ENCODE measurements at places on chromosomes 7 and 10. TPM values are rescaled to one million over a fixed set of nuclear protein-coding genes. Genes with fewer than 3 reads are reported as not detected.

GRCh38 chr10:7405637-7406036 is 5.2 kb downstream of the SFMBT2 start:
- no peak for DNase-seq

- no peak for DNase-seq
Observed at GRCh38 chr7:105980645-105981396, 17.8 kb downstream of the CDHR3 start.

Gene APBB1IP
- total RNA-seq: 5.8 TPM

GRCh38 chr7:96831446-96831845 is 121.8 kb upstream of the SEM1 start:
- no peak for DNase-seq

GRCh38 chr7:12979181-12979580 is 291.7 kb downstream of the ARL4A start:
- no peak for DNase-seq

- DNase-seq: no peak
Observed at GRCh38 chr7:151134743-151135524, 32.6 kb downstream of the GBX1 start.

Gene BMPER
- 2.8 TPM for total RNA-seq

Gene ADCK2
- 31.1 TPM for total RNA-seq

- DNase-seq: no peak
Observed at GRCh38 chr7:21617916-21618390, 75.1 kb downstream of the DNAH11 start.

DNA sequence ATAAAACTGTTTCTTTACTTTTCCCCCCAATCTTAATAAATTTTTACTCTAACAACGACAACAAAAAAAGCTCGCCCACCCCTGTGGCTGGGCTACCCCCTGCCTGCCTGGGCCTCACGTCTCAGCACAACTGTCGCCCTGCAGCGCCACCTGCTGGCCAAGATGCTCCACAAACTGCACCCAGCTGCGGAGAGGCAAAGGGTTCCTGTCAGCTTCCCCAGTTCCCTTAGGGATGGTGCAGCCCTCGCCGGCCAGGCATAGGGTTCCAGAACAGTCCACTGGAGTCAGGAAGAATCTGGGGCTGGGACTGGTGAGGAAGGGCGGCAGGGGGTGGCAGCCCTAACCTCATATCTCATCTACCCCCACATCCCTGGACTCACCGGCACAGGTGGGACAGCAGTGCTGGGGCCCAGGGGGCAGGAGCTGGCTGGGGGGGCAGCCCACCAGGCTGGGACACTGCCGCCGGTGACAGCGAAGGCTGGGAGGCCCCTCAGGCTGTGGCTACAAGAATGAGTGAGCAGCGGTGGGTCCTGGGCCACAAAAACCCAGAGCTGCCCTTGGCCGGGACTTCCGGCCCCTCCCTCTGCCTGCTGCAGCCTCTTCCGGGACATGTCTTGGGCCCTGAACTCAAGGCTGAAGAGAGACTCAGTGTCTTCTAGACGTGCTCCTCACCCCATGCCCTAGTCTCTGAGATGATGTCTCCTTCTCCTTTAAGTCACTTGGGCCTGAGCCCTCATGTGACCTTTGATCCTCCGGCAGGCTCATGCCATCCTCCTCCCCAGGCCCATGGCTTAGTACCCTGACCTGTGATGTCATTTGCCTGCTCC is 21.2 kb downstream of the ATP6V1F start:
- peak; percentile 97 for DNase-seq

DNA sequence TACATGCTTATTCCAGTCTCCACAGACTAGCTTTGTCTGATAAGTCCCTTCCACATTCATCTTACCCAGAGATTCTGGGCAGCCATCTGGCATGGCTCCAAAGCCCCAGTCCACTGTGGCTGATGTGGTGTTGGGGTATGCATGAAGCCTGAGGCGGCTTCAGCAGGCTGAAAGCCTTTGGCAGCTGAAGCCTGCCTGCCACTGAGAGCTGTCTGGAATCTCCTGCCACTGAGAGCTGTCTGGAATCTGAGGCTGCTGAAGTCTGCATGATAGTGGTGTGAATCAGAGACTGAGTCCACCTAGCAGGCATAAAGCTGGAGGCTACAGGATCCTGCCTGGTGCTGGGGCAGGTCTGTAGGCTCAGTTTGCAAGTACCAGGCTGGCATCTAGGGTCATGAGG is 87.1 kb downstream of the DYNC1I1 start:
- no peak for DNase-seq

DNA sequence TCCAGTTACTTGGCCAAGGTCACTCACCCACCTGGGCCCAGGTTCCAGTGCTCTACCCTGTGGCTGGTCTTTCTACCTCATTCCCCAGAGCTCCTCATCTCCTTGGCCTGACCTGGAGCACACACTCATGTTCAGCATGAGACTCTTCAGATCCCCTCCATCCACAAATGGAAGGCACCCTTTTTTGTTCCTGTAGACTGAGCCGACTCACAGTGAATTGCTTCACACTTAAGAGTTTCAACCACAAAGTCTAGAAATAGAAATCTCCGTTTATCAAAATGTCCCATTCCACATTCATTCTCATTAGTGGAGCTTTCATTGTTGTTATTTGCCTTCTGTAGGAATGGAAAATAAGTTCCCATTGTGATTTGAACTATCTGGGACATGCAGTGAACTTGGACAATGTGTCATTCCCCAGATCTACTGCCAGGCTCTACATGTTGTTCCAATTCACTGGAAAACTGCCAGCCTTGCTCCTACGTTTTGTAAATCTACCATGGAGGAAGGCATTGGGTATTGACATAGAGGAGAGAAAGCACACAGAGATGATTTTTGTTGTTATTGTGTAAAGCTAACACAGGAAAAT is 125.3 kb upstream of the CELF2 start:
- no peak for DNase-seq

GRCh38 chr7:48113275-48113674 is 24.2 kb downstream of the UPP1 start:
- DNase-seq: no peak

Data from esophagus muscularis mucosa (tissue), 4 donors.